ENCODE measurements at places on chromosomes 11 and 22.
A peak's percentile ranks its signal among the peaks of the same experiment; 100 is the strongest.

- DNase-seq, result no peak
Observed at GRCh38 chr22:46742576-46743221, 4.6 kb upstream of the CERK start.

DNA sequence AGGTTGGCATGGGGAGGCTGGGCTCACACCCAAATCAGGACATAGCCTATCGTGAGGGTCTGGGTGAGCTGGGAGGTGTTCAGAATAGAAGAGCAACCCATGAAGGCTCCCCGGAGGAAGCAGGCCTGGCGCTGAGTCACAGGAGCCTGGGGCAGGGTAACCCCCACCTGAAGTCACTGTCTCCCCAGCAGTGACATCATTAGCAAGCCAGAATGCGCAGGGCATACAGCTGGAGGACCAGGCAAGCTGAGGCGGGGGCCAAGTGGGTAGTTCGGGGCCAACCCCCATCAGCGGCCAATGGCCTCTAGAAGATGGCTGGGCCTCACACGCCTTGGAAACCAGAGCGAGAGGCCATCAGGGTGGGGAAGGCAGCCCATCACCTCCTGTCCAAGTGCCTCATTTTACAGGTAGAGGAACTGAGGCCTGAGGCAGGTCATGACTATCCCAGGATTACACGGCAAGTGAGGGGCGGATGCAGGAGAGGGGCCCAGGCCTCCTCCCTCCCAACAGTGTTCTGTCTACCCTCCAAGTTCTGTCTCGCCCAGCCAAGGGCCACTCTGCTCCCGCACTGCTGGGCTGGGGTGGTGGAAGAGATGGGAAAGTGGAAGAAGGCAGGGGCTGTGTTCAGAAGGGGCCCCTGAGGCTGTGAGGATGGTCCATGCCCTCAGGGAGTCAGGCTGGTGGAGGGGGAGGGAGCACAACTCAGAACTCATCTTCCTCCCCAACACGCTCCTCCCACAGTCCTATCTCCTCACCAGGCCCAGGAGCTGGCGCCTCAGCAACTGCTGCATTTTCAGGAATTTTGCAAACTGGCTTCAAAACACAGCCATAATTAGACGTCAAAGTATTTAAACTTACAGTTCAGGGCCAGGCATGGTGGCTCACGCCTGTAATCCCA lies 24.6 kb downstream of the RPL3 start:
- no peak for DNase-seq

GRCh38 chr22:17785185-17786184 lies 11.2 kb upstream of the BID start:
- peak; percentile 89 for DNase-seq

DNA sequence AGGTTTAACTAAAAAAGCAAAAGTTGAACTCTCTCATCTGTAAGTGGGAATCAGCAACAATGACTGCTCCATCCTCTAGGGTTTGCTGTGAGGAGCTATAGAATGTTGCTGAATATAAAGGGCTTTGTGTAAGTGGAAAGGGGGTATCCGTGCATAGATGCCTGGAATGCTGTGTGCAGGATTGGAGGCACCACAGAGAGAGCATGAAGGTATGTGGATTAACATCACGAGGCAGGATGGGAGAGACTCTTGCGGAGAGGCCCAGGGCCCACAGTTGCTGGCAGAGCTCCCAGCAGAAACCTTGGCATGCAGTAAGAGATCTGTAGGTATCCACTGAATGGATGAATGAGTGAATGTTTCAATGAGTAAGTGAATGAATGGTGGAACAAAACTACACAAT lies 298.7 kb upstream of the DDI1 start:
- peak; percentile 12 for DNase-seq

DNA sequence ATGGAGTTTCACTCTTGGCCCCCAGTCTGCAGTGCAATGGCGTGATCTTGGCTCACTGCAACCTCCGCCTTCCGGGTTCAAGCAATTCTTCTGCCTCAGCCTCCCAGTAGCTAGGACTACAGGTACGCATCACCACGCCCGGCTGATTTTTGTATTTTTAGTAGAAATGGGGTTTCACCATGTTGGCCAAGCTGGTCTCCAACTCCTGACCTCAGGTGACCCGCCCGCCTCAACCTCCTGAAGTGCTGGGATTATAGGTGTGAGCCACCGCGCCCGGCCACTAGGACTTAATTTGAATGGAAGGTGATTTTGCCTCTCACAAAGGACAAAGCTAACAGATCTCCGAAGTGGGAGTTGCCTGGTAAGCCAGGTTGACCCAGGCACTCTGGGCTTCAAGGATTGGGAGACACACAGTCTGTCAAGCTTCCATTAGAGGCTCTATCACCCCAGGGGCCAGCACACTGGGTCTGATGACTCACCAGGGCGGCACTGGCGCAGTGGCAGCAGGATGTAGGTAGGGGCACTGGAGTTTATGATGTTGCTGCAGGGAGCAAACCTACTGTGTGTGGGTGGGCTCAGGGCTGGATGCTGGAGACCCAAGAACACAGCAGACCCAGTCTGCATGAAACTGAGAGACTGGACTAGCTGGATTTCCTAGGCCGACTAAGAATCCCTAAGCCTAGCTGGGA lies 17.8 kb upstream of the KCTD14 start:
- DNase-seq, result peak; percentile 68

DNA sequence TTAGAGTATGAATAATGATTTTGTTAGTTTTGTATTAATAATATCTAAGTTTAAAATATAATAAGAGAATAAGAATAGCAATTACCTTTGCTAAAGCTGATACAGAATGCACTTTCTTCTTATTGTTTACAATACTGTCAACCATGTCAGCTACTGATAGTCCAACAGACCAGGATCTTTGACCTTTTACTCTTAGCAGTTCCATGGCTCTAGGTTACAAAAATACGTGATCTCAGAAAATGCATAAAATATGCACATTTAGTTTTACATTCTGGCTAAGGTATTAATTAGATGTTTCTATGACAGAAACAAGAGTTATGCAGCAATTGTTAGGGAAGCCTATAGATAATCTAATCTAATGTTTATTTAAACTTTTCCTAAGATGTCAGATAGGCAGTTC lies 7.5 kb upstream of the TSG101 start:
- DNase-seq, result no peak

DNA sequence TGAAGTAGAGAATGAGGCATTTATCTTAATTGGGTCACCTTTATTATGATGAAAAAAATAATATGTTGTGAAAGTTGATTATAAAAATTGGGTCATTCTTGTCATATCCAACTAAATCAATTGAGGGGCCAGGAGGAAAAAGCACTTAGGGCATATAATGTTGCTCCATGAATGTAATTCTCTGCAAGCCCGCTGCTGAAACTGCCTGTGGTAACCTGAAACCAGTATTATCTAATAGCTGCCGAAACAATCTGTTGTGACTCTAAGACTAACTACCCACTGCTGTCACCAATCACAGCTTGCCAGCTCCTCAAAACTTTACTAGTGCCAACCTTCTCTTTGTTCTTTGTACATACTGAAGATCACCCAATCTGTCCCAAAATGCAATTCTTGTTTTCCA lies 115.8 kb downstream of the ATG16L2 start:
- peak; percentile 48 for DNase-seq

- DNase-seq, result no peak
Observed at GRCh38 chr22:19180740-19181410, 2.3 kb upstream of the SLC25A1 start.

DNA sequence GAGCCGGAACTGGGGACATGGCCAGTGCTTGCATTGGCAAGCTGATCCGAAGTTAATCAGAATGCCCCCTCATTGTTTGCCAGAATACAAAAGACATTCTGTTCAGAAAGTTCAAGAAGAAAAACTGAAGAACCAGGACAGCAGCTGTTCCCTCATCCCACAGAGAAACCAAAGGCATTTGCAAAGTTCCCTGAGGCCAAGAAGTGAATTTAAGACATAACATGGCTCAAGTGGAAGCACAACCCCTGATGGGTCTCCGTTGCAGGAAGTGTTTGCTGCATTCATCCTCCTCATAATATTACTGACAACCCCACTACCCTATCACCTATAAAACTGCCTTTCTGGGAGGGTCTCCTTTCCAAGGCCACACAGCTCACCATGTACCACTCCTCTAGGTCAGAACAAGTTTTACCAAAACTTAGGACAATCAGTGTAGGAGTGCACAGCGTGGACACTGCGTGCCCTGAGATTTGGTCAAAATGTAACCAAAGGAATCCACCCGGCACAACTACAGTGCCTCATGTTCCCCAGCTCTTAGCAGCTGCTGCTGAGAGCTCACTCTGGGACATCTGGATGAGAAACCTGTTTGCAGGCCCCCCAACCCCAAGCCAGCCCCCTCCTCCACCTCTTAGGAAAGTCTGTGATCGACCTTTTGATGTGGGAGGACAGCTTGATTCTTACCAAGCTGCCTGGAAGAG lies 101.6 kb upstream of the AKIP1 start:
- no peak for DNase-seq

DNA sequence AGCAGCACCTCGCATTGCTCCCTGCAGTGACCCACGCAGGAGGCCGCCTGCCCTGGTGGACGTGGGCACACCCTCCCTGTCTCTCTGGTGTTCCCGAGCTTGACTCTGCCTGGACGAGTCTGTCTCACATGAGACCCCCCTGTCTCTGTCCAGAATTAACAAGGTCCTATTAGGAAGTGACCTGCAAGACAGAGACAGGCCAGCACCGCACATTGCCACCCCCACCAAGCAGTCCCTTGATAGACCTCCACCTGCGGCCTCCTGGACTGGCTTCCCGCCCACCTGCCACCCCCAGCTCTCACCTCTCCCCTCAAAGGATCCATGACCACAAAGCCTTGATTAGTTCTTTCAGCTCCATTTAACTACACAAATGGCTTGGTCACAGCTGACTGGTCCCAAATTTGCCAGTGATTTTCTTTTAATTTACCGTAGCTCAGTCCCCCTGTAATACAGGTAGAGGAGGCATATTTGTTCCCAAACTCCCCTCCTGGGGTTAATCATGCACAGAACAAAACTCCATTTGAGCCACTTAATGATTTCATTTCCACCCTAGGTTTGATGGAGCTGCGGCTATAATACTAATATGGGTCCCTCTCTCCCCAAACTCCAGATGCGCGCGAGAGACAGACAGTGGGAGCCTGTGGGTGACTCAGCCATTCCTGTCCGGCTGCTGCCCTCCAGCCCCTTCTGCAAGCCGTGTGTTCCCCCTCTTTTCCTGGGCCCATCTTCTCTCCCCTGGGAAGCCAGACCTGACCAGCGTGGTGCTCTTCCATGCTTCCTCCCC lies 11.2 kb downstream of the SPATA19 start:
- DNase-seq, result no peak

GRCh38 chr22:28142361-28142961 lies 223.4 kb upstream of the PITPNB start:
- DNase-seq, result peak; percentile 51

GRCh38 chr11:72624496-72625201 lies 49.6 kb downstream of the PDE2A start:
- DNase-seq, result no peak

DNA sequence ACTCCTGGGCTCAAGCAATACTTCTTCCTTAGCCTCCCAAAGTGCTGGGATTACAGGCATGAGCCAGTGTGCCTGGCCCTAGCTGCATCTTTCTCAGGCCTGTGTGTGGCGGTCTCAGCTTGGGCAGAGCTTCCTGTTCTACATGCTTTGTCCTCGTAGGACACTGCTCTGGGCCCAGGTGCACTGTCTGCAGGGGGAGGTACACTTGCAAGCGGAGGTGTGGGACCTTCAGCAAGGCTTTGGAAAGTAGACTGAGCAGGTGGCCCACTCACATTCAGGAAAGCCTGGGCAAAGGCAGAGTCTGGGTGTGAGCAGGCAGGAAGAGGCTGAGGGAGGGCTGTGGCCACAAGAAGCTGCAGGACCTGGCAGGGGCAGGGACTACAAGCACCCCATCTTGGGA lies 33.6 kb upstream of the SUSD2 start:
- no peak for DNase-seq

DNA sequence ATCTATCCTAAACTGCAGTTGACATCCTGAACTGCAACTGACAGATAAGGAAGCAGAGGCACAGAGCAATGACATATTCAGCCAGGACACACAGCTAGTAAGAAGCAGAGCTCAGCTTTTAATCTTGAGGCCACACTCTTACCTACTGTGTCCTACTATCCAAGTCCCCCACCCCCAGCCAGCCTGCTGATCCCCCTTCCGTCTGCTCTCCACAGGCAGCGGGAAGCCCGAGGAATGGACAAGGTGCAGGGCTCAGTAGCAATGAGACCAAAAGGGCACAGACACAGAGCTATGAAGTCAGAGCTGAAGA lies 4.3 kb downstream of the POLR3H start:
- no peak for DNase-seq

GRCh38 chr11:44018127-44018521 lies 29.7 kb upstream of the ACCSL start:
- DNase-seq, result no peak

DNA sequence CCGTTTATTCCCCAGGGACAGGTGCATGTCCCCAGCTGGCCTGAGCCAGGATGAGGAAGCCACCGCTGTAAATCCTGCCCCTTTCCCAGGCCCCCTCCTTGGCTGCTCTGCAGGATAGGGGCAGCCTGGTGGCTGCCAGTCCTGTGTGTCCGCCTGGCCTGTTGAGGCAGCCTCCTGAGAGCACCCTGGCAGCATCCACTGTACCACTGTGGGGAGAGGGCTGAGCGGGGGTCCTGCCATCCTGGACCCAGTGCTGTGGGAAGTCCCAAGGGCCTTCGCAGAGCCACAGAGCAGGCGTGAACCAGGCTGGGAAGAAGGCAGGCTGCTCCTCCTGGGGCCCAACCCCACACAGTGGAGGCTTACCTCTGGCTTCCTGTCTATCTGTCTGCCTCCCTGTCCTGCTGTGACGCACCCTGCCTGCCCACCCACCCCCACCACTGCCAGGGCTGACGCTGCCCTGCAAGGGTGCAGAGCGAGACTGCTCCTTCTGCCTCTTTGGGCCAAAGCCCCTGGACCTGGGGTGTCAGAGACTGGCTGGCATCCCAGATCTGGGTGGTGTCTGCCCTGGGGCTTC lies 8.4 kb downstream of the KCTD17 start:
- DNase-seq, result no peak

GRCh38 chr11:110125632-110126031 lies 32.4 kb downstream of the ZC3H12C start:
- DNase-seq, result peak; percentile 54

- no peak for DNase-seq
Observed at GRCh38 chr22:30010789-30011405, 69.4 kb upstream of the HORMAD2 start.

GRCh38 chr22:38828616-38829205 lies 15.1 kb downstream of the NPTXR start:
- DNase-seq, result no peak
